ENCODE measurements at places on chromosomes 1 and 21.

- no peak for DNase-seq
These were observed 13.0 kb downstream of the DOP1B start for GRCh38 chr21:36169470-36170128.

DNA sequence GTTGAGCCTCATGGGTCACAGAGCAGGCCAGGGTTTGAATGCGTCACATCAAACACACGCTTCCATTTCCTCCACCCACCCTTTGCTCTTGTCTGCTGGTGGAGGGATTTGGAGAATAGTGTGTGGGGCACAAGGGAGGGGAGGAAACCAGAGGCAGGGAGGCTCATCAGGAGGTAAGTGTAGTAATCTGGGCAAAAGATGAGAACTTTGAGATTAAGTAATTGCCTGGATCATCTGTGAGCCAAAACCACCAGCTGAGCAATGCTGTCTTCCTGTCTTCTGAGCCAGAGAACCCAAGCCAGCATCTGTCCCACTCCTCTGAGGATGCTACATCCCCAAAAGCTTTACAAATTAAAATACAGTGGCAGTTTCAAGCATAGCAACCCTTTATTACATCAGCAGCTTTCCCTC lies 45.2 kb downstream of the C8B start:
- no peak for DNase-seq

- DNase-seq = no peak
These were observed 107.9 kb downstream of the FGGY start for GRCh38 chr1:59404796-59405195.

DNA sequence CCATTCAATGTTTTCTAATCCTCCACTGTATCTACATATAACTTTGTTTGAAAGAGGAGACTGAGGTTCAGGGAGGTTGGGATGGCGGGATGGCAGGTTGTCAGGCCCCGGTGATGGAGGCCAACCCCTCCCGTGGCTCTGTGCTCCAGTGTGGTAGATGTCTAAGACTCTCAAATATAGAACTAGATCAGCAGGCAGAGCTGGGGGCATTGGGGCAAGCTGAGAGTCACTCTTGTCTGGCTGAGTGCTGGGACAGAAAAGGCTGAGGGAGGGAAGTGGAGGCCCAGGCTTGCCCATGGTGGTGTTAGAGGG lies 1.7 kb downstream of the IL6R start:
- no peak for DNase-seq

DNA sequence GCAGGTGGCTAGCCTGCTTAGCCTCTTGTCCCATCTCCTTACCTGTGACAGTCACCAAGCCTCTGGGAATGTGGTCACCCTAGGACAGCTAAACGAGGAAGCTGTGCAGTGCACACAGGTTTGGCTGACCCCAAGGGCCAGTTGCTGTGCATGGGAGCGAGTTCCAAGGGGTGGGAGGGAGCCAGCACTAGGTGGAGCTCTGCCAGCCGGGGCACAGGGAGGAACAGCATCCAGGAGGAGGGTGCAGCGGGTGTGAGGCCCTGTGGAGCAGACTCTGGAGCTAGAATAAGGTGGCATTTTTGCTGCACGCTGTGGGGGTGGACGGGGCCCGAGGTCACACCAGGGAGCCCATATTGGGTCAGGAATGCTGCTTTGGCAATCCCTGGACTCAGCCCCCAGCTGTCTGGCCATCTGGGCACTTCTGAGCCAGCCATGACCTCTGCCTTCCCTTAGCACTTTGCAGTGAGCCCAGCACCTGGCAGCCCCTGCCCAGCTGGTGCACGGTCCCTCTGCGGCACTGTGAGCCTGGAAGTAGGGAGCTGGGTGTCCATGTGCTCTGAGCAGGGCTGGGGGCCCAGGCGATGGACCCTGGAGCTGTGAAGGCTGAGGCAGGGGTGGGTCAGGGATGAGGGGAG lies 8.7 kb downstream of the PDXK start:
- no peak for DNase-seq

DNA sequence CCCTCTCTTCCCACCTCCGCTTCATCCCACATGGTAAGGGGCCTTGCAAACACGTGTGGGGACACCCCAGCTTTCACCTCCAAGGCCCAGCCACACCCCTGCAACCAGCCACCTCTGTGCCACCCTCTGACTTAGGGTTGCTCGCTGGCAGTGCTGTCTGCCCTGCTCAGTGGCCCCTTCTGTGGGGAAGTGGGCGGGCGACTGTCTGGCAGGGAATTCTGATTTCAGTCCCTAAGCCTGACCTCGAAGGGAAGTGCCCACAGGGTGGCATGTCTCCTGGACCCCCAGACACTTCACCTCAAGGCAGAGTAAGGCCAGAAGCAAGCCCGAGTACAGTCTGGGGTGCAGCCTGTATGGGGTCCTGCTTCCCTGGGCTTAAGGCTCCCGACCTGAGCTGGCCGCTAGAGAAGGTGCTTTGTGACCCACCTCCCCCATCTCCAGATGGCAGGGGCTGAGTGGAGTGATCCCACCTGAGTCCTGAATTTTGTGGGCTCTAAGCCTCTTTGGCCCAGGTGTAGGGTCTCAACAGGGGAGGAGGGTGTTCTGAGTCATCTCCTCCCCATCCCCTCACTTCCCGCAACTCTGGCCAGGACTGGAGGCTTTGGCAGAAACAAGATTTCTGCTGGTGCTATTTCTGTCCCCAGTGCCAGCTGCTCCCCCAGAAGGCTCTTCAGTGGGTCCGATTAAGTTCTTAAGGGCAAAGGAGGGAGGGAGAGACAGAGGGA lies 7.0 kb downstream of the RD3 start:
- DNase-seq = no peak

All from stimulated activated CD4-positive, alpha-beta T cell treated with anti-CD3 and anti-CD28 coated beads, Interleukin-4, amount 100 ng/mL, for 1 hour (primary cell).